IMR-90 (cell line): ENCODE measurements at places on chromosomes 6 and 20. TPM values are rescaled to one million over a fixed set of nuclear protein-coding genes. Genes with fewer than 3 reads are reported as not detected.

Gene OR12D3
- not detected in 2 replicates for polyA plus RNA-seq

Gene XKR7
- not detected in 2 replicates for polyA plus RNA-seq

Gene ACTR5
- 5.9 and 6.2 TPM in 2 replicates for polyA plus RNA-seq

DNA sequence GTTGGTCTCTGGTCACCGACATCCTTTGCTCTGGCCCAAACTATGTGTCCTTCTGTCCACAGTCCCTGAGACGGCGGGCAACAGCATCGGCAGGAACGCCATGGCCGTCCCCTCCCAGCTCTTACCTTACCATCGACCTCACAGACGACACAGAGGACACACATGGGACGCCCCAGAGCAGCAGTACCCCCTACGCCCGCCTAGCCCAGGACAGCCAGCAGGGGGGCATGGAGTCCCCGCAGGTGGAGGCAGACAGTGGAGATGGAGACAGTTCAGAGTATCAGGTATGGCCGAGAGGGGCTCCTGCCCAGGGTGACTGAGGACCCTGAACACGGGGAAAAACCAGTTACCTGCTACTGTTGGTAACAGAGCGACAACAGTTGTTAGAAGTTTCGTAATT lies 25.0 kb downstream of the DNMT3B start:
- DNase-seq, result no peak

DNA sequence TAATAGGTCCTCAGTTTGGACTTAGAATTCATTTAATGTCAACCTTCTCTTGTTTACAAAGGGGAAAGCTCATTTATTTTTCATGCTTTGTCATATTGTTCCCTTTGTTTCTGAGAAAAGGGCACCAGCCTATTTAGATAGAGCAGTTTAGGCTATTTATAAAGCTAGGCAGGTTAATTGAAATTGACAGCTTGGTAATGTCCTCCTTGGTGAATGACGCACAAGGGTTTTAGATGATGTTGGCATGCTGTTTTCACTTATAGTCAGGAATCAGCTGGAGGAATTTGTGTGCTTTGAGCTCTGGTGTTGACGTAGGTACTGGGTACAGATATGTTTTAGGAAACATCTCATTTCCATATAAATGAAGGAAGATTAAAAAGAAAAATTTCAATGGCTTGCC lies 45.2 kb downstream of the BCKDHB start:
- DNase-seq, result no peak

GRCh38 chr20:24469116-24469893 lies at the start of gene SYNDIG1:
Gene SYNDIG1 (plus strand): TSS chr20:24469629. CDS start chr20:24543098, 73,469 bp downstream.
- no peak for DNase-seq

DNA sequence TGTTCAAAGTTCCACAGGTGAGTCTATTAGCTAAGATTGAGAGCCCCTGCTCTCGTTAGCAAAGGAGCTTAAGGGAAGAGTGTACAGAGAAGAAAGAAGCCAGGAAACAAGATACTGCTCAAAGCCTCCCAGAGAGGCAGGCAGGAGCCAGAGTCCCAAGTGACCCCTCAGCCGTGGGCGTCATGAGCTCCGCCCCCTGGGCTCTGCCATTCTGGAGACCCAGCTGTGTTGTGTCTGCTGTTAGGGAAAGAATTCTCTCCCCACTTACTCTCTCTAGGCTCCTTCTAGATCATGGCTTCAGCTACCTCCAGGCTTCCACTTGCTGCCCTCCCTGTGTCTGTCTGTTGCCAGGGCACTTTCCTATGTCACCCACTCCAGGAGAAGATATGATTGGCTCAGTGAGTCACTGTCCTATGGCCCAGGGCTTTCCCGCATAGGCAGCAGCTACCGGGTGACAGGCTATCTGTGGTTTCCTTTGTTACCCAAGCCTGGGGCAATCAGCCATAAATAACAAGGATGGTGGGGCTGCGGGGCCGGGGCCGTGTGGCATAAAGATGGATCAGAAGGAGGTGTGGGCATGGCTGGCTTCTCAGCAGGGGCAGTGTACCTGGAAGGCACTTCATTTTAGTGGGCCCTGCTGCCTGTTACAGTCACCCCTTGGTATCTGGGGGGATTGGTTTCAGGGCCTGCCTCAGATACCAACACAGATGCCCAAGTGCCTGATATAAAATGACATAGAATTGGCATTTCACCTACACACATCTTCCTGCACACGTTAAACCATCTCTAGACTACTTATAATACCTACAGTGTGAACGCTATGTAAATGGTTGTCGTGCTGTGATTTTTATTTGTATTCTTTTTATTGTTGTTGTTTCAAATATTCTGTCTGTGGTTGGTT lies 118.9 kb downstream of the ARMC2 start:
- peak; percentile 60 for DNase-seq

DNA sequence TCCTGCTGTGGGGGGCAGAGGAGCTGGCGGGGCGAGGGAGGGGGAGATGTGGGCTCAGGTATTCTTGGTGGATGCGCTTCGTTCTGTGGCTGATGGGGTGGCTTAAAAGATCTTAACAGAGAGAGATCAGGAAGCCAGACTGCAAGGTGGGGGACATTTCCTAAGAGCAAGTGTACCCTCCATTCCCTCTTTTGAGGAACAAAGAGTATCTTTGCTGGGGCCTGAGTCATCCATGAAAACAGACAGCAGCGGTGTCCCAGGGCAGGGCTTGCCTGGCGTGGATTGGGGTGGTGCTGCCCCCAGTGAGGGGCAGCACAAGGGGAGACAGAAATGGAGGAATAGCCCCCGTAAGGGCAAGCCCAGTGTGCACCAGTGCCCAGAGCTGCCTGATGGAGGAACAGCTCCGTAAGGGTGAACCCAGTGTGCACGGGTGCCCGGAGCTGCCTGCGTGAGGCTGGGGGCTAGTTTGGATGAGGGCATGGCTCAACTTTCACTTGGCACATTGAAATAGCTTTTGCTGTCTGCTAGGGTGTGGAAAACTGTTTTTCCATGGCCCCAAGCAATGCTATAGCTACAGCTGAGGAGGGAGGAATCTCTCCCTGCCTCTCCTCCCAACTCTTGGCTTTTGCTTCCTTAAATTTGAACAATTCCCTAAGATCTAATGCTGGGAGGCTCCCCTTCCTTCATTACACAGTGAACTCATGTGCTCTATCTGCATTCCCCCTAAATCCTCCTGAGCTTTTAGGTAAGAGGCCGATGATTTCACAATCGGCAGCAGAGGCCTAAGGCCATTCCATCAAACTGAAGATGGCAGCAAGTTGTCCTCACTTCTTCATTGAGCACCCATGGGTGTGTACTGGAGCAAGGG lies 12.9 kb downstream of the MAPK13 start:
- no peak for DNase-seq

DNA sequence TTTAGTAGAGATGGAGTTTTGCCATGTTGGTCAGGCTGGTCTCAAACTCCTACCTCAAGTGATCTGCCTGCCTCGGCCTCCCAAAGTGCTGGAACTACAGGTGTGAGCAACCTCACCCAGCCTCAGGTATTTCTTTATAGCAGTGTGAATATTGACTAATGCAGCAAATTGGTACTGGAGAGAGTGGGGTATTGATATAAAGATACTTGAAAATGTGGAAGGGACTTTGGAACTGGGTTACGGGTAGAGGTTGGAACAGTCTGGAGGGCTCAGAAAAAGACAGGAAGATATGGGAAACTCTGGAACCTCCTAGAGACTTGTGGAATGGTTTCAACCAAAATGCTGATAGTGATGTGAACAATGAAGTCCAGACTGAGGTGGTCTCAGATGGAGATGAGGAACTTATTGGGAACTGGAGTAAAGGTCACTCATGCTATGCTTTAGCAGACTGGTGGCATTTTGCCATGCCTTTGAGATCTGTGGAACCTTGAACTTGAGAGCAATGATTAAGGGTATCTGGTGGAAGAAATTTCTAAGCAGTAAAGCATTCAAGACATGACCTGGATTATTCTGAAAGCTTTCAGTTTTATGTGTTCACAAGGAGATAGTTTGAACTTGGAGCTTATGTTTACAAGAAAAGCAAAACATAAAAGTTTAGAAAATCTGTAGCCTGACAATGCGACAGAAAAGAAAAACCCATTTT lies 127.2 kb downstream of the DTNBP1 start:
- peak; percentile 23 for DNase-seq

GRCh38 chr6:160799801-160800506 lies 97.9 kb downstream of the PLG start:
- no peak for DNase-seq

GRCh38 chr20:47551841-47552240 lies 50.2 kb downstream of the NCOA3 start:
- no peak for DNase-seq

DNA sequence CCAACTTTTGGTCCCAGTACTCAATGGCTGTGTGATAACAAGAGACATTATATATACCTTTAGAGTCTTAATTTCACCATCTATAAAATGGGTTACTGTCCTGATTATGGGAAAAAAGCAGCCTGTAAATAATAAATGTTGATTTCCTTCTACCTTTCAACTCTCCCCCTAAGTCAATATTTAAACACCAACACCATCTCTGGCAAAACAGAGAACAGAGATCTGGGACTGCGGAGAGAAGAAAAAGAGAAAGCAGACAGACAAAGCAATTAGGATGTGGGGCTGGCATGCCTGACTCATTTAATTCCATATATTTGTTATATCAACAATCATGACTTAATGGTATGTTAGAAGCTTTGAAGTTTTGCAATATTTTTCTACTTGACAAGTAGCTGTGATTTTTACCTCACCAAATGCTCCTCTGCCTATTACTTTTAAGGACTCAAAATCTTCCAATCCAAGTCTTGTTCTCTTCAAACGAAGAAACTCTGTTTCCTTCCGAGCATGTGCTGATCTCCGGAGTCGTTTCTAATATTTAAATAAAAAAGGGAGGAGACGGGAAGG lies 23.3 kb downstream of the STK38 start:
- no peak for DNase-seq

DNA sequence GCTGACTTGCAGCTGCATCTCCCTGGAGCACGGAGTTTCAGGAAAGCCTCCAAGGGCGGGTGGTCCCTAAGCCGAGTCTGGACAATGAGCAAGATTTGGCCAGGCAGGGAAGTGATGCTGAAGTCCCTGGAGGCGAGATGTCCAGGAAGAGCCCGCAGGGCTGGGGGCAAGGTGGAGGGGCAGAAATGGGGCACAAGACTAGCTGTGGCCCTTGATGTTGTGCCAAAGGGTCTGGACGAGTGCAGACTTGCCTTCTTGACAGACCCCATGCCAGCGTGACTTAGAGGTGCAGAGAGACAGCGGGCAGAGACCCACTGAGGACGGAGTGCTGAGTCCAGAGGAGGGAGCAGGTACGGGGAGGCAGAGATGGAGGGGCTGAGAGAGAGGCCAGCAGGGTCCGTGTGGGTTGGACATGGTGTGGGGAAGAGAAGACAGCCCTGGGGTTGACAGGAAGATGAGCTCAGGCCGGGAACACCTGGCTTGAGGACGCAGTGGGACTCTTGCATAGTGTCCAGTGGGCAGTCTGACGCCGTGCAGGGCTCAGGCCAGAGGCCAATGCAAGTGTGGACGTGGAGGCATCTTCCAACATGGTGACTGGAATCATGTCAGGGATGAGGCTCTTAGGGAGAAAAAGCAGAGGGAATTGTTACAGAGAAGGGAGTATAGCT lies 8.7 kb downstream of the UNC93A start:
- no peak for DNase-seq

DNA sequence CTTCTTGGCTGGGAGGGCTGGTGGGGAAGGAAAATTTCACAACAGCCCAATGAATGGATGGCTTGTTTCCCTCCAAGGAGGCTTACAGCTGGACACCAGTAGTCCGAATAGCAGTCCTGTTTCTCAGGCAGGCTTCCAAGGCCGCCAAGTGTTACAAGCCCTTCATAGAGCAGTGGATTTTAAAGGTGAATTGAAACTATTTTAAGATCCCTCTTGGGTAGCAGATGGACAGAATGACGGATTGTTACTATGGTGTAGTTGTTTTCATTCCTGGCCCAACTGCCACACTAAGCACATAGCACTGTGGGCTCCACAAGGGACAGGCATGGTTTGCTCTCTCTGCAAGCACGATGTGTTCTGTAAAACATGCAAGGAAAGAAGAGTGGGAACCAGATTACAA lies 203.3 kb upstream of the TAB2 start:
- no peak for DNase-seq

DNA sequence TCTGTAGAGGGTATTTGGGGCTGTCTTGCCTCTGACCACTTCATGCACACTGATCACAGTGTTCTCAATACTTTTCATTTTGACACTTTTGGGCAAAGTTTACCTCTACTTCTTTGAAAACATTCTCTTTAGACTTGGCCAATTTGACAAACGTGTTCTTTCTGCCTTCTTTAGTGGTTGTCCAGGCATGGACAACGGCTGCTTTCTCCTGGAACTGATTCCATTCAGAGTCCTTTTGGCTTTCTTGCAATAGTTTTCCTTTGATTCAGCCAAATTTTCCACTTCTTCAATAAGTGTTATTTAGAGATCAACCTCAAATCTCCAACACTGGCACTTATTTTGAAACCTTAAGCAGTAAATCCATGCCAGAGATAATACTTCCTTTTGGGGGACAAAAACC lies 6.7 kb upstream of the CST9 start:
- no peak for DNase-seq

DNA sequence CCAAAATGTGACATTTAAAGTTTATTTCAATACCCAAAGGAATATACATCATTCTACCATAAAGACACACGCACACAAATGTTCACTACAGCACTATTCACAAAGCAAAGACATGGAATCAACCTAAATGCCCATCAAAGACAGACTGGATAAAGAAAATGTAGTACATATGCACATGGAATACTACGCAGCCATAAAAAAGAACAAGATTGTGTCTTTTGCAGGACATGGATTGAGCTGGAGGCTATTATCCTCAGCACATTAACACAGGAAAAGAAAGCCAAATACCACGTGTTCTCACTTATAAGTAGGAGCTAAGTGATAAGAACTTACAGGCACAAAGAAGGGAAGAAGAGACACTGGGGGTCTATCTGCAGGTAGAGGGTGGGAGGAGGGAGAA lies 22.4 kb downstream of the ATP9A start:
- DNase-seq, result no peak

- peak; percentile 42 for DNase-seq
Observed at GRCh38 chr20:16517946-16518783, 55.1 kb downstream of the KIF16B start.

- DNase-seq, result no peak
Observed at GRCh38 chr20:19381947-19382346, 169.5 kb downstream of the SLC24A3 start.

GRCh38 chr6:27187231-27188060 lies 60.1 kb upstream of the PRSS16 start:
- DNase-seq, result no peak

DNA sequence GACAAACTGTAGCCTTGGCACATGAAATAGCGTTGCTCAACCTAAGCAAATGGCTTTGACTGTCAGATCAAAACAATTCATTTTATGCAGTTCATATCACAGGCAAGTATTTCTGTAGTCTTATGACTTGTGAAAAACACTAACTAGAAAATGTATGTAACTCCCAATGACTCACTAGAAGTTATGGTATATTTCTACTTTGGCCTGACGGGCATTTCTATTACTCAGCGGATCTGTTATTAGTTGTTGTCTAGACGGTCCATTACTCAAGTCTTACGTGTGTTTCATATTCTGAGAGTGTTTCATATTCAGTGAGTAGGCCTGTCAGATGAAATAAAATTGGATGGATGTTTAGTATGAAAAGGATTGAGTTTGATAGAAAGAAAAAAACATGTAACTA lies 880.9 kb downstream of the PRIM2 start:
- DNase-seq, result no peak
